ENCODE measurements at places on chromosomes 12 and 14.

- no peak for DNase-seq
Measured at GRCh38 chr12:131990066-131990979, 40.6 kb downstream of the EP400 start.

- no peak for DNase-seq
Measured at GRCh38 chr14:93019367-93019843, 96.3 kb downstream of the ITPK1 start.

GRCh38 chr12:28050606-28051005 is 78.1 kb upstream of the PTHLH start:
- no peak for DNase-seq

- DNase-seq: no peak
Measured at GRCh38 chr12:108722463-108722862, 8.9 kb downstream of the CORO1C start.

DNA sequence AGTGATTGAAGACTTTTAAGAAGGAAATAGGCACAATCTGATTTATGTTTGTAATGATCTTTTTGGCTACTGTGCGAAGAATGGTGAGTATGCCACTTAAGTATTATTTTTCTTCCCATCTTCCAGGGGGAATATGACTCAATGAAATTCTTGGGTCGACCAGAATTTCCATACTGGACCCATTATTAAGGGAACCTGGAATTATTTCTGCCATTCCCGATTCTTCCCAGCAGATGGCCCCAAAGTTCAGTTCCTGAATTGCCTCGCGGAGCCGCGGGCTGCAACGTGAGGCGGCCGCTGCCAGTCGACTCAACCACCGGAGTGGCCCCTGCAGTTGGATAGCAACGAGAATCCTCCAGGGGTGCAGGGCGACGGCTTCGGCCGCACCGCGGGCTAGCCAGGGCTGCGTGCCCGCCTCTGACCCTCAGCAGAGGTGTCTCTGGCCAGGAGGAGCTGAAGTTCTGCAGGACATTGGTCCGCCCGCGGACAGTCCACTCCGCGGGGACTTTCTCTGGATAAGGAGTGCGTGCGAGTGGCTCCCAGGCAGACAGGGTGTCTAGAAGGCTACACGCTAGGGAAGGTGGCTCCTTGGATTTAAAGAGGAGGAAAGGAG is 628 bp upstream of the TSHR start:
- DNase-seq: peak; percentile 51

DNA sequence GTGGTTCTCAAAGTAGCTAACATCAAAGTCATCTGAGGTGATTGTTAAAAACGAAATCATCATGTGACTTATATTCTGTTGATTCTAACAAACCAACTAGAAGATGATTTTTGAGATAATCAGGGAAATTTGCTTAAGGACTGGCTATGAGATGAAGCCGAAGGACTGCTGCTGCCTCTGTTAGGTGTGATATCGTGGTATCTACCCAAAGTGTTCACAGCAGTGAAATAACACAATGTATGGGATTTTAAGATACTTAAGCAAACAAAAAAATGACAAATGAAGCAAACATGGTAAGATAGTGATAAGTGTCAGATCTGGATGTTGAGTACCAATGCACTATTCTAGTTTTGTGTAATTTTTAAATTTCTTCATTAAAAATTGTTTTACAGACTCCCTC is 59.1 kb downstream of the GXYLT1 start:
- DNase-seq: no peak

- DNase-seq: peak; percentile 53
Measured at GRCh38 chr12:100668945-100669536, 95.6 kb downstream of the GAS2L3 start.

GRCh38 chr12:54251667-54252284 is 28.1 kb downstream of the CBX5 start:
- no peak for DNase-seq

DNA sequence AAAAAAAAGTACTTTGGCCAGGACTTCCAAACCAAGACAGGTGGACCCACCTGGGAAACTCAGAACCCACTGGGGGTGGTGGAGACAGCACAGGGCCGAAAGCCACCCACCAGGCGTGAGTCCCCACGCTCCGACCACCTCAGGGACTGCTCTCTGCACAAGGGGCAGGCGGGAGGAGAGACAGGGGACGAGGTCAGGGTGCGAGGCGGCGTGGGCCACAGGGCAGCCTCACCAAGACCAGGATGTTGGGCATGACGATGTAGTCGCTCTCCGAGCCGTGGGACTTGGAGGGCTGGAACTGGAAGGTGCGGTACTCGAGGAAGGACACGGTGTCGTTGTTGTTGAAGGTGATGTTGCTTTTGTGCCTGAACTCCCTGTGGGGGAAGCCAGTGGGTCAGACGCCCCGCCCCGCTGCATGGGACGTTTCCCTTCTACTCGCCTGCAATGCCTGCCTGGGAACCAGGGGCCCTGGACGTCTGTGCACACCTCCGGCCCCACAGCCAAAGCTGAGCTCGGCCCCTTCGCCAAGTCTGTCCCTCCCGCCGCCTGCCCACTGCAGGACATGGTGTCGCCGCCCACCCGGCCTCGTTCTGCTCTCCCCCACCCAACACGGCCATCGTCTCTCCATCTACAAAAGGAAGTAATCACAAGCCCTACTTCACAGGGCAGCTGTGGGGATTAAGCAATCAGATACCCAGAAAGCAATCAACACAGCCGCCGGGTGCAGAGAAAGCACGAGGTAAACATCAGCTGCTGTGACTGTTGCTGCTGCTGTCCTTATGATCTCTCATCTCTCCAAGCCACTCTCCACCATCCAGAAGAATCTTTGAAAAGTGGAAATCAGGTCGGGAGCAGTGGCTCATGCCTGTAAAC is 48.7 kb downstream of the SCARB1 start:
- DNase-seq: no peak

GRCh38 chr14:61469781-61470180 is 148.4 kb downstream of the PRKCH start:
- no peak for DNase-seq

GRCh38 chr14:92459950-92460421 is 53.6 kb upstream of the RIN3 start:
- peak; percentile 25 for DNase-seq

- DNase-seq: no peak
Measured at GRCh38 chr12:33988197-33988805, 34.0 kb upstream of the ALG10 start.

DNA sequence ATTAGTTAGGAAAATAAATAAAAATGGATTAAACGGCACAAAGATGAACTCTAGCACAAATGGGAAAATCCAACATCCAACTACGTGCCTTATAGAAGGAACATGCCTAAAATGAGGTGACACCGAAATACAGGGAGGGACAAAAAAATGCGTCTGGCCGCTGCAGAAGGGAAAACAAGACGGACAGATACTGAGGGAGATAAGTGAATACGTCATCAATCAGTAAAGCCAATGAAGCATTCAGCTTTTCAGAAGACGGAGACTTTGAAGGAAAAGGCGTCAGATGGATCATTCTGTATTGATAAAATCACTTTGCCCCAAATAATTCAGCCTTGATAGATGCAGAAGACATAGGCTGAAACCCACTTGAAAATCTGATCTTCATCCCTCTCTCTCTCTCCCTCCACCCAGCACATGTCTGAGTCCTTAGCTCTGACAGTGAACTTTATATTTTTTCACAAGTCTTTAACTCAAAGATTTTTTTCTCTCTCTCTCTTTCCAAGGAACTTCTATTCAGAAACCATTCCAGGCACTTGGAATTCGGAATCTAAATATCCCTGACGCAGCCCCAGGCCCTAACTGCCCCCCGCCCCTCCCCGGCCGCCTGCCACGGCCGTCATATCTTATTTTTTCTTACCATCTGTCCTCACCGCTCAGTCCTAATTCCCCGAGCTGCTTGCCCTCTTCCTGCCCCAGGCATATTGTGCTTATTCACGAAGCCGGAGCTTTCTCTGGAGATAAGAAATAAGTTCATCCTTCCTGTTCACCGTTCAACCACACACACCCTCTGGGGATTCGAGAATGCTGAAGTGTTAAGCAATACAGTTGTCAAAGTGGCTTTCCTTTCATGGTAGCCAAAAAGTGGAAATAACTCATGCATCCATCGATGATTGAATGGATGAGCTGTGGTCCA is 35.5 kb upstream of the RFLNA start:
- no peak for DNase-seq

DNA sequence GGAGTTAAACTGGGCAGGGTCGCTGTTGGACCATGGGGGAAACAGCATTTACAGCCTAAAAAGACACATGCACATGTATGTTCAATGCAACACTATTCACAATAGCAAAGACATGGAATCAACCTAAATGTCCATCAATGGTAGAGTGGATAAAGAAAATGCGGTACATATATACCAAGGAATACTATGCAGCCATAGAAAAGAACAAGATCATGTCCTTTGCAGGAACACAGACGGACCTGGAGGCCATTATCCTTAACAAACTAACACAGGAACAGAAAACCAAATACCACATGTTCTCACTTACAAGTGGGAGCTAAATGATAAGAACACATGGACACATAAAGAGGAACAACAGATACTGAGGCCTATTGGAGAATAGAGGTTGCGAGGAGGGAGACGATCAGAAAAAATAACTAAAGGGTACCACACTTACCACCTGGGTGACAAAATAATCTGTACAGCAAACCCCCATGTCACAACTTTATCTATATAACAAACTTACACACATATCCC is 25.0 kb upstream of the SRP54 start:
- no peak for DNase-seq

DNA sequence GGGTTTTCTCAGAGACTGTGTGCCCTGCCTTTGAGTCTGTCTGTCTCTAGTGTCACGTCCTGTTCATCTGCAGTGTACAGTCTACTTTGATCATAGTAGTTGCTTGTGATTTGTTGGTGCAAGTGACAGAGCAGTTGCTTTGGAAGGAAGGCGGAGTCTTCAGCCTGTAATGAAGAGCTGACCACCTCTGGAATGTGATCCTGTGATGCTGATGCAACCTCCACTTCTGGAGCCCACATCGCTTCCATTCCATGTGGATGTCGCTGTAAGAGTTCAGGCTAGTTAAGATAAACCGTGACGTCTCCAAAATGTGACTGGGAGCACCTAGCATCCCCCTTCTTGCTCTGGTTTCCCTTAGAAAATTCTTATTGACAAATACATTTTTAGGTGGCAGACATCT is 51.8 kb downstream of the PELI2 start:
- no peak for DNase-seq

- DNase-seq: no peak
Measured at GRCh38 chr14:99853206-99853605, 60.0 kb downstream of the EML1 start.

GRCh38 chr14:27386391-27386790 is 788.6 kb upstream of the NOVA1 start:
- no peak for DNase-seq

GRCh38 chr12:77648716-77649115 is 182.0 kb upstream of the NAV3 start:
- DNase-seq: no peak

DNA sequence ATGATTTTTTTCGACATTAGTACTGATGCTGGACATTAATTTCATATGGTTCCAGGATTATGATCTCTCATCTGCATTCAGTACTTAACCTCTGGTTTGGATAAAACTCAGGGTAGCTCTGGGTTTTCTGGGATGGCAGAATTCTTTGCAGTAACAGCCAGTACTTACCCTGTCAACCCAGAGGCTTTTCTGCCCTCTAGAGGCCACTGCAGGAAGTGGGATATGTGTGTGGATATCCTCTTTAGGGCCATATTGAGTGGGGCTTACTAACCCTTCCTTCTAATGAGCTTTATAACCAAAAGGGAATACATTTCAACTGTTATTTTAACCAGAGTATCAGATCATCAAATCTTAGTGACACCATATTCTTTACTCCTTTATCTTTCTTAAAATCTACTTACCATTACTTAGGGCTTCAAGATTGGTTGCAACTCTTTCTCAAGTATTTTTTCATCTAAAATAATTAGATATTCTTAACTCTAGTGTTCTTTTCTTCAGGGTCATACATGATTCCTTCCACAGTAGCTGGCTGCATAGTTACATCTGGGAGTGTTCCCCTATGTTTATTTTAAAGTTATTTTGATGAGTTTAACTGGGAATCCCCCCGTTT is 488.0 kb upstream of the STXBP6 start:
- peak; percentile 47 for DNase-seq

GRCh38 chr12:39620659-39621658 is 1.4 kb upstream of the ABCD2 start:
- no peak for DNase-seq

GRCh38 chr12:109346920-109347319 is 780 bp upstream of the MYO1H start:
- DNase-seq: no peak

GRCh38 chr12:34396006-34396860 is 373.9 kb downstream of the ALG10 start:
- DNase-seq: peak; percentile 4

- DNase-seq: no peak
Measured at GRCh38 chr14:103286460-103286859, 47.6 kb upstream of the EIF5 start.

- DNase-seq: no peak
Measured at GRCh38 chr12:45292486-45293195, 76.7 kb downstream of the ANO6 start.

DNA sequence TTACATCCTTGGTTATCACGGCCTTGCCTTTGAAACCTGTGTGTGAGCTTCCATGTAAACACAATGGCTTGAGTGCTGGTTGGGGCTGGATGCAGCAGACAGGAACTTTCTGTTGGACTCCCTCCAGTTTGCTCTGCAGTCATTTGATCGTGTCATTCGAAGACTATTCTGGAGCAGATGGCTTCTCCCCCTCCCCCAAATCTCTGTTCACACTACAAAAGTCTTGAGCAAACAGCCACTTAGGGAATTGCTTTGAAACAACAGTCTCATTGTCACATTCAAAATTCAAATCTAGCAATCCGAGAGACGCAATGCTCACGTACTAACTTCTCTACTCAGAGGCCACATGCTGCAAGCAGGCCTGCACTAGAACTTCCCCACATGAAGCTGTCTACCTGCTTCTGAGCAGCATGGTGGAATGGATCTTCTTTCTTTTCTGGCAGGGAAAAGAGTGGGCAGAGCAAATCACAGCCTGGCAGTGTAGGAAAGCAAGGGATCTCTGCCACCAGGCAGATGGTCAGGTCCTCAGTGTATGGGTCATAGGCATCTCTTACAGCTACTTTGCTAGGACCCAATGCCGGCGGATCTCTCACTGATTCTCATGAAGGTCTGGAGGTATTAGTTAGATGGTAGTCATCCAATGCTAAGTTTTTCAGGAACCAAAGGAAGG is 214.2 kb downstream of the PPM1H start:
- DNase-seq: no peak

- DNase-seq: no peak
Measured at GRCh38 chr14:94643316-94644101, 31.3 kb downstream of the SERPINA3 start.
